ENCODE measurements at places on chromosomes 6 and 20.

DNA sequence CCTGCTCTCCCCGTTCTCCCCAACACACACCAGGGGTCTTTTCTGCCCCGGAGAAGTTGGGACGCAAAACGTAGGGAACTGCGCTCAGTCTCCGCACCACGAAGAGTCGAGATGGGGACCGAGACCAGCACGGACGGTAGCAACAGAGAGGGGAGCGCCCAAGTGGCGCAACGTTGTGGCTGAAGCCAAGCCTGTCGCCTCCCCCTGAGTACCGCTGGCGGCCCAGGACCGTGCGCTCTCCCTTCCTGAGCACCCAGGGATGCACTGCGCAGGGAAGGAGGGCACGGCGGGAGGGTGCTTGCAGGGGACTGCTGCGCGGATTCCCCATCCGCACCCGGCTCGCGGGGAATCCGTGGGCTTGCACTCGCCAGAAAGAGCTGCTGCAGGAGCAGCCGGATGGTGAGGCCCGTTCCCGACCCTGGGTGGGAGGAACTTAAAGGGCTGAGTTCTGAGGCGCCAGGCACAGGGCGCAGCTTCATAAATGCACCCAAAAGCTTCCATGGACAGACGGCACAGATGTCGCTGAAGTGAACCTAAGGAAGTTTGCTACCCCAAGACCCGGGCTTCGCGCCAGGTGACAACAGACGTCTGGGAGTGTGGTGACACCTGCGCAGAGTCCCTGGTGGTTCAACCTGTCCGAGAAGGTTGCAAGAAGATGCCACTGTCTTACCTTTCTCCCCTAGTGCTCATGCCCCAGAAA lies 178.7 kb downstream of the TBXT start:
- DNase-seq = no peak

DNA sequence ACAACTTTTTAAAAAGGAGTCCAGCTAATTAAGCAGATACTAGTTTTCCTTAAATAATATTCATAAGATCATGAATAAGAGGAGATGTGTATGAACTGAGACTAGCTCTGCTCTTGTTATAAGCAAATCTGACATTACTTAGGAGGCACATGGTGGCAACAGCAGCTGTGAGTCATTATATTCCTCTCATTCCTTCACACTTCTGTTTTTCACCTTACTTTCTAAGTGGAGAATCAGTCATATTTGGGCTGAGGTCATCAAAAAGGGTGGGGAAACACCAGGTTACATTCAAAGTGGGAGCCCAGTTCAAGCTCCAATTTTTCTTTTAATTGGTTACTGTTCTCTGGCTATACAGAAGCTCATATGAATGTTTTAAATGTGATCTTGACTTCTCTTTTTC lies 6.0 kb upstream of the RIPPLY2 start:
- no peak for DNase-seq

DNA sequence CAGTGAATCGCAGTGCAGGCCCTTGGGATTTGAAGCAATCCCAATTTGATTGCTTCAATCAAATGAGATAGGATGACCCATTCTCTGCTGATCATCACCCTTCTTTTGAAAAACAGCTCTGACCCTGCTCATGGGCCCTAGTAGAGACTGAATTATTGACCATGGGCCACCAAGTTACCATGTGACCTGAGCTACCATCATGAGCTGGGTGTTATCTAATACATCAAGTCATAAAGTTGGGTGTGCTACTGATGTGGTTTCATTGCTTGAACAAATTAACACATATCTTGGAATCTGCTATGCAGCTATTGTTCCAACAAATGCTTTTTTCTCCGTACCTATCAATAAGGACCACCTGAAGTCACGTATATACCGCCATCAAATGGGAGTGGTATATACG lies 54.8 kb upstream of the CNKSR3 start:
- no peak for DNase-seq

- no peak for DNase-seq
Observed at GRCh38 chr6:139522511-139523220, 148.2 kb upstream of the CITED2 start.

- no peak for DNase-seq
Observed at GRCh38 chr6:7921632-7922092, 11.1 kb upstream of the TXNDC5 start.

GRCh38 chr6:107644513-107644912 lies 154.6 kb downstream of the SOBP start:
- no peak for DNase-seq

DNA sequence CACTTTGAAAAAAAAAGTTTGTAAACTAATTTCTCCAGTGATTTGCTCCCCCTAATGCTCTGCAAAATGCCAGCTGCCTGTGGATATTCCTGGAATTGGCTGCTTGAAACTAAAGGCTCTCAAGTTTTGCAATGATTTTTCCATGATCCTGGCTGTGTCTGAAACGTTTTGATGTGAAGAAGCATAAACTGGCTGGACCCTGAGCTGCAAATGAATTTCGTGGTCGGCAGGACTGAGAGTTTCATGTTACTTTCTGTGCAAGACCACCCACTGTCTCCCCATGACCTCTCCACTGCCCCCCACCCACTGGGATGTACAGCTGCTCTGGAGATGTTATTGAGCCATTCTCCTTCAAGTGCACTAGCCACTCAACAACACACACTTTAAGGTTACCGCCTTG lies 171.3 kb upstream of the SSTR4 start:
- DNase-seq = no peak

DNA sequence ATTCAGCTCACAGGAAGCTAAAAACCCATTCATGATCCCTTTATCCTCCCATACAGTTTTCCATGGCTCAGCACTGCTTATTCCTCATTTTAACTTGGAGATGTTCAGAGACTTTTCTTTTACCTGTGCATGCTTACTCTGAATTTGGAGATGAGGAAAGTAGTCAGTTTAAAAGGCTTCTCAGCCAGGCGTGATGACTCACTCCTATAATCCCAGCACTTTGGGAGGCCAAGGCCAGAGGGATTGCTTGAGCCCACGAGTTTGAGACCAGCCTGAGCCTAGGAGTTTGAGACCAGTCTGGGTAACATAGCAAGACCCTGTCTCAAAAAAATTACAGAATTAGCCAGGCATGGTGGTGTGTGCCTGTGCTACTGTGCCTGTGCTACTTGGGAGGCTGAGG lies 30.3 kb upstream of the TMEM217 start:
- DNase-seq = no peak

DNA sequence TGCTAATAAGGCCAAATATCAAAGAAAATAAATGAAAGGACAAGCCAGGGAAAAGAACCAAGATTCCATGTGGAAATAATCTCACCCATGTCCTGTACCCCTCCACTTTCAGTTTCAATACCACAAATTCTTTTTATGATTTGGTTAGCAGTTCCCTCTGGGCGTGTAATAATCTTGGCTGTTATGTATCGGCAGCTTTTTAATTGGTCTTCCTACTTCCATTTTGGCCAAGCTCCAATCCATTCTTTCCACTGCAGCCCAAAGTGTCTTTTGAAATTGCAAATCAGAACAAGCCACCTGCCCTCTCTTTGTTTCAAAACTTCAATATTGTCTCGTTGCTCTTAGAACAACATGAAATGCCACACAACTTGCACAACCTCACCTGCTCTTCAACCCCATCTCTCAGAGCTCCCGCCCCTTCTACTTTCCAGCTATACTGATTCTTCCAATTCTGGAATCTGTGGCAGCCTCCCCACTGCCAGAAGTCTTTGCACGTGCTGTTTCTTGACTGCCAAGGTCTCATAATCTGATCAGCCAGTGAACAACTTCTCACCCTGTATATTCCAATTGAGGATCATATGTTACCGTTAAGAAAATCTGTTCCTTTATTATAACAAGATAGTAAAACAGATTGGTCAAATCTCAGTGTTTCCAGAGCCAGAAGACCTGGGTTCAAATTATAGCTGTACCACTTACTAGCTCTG lies 354.5 kb downstream of the CBLN4 start:
- DNase-seq = no peak

GRCh38 chr20:2699775-2700413 lies 7.3 kb downstream of the EBF4 start:
- no peak for DNase-seq

DNA sequence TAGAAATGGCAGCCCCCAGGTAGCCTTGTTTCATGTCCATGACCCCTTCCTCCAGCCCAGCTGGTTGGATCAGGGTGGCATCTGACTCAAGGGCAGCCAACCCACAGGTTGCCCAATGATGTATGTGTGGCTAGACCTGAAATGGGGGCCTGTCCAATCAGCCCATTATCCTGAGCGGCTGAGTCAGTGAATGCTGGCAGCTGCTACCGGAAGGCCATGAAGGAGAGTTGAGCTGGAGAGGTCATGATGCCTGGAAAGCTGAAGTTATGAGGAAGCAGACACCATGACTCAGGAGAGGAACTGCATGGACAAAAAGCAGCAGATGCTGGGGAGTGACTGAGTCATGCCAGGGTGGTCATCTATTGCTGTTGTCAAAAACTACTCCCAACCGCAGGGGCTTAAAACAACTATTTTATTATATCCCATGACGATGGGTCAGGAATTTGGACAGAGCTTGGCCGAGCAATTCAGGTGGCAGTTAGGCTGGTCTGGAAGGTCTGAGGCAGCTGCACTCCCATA lies 67.3 kb downstream of the MDGA1 start:
- peak; percentile 98 for DNase-seq

- DNase-seq = no peak
Observed at GRCh38 chr20:59508729-59509128, 95.6 kb upstream of the PHACTR3 start.

All from AG09309 (cell line).